Suprapubic skin (tissue), 4 donors: ENCODE measurements at places on chromosomes 11 and 22.
A peak's percentile ranks its signal among the peaks of the same experiment; 100 is the strongest.

DNA sequence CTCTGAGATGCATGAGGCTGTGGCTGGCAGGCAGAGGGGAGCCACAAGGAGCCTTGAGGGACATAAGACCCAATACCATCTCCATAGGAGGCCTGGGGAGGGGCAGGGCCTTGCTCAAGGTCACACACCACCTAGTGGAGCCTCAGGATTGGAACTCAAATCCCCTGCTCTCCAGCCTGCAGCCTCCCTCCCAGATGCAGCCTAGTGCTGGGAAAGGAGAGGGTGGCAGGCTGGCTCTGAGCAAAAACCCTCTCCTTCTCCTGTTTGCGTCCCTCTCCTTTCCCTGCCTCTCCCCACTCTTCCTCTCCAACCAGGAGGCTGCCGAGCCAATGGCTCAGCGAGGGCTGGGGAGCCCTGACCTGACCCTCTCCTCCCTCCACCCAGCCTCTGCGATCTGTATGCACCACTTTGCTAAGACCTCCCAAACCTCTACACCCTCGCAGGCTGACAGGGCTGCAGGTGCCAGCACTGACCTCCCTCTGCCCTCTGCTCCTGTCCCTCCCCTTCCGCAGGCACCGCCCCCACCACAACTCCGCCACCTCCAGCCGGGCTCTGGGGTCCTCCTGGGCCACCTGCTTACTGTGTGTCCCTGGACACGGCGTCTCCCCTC, 14.7 kb downstream of the IGLL1 start:
- peak; percentile 54 for DNase-seq

DNA sequence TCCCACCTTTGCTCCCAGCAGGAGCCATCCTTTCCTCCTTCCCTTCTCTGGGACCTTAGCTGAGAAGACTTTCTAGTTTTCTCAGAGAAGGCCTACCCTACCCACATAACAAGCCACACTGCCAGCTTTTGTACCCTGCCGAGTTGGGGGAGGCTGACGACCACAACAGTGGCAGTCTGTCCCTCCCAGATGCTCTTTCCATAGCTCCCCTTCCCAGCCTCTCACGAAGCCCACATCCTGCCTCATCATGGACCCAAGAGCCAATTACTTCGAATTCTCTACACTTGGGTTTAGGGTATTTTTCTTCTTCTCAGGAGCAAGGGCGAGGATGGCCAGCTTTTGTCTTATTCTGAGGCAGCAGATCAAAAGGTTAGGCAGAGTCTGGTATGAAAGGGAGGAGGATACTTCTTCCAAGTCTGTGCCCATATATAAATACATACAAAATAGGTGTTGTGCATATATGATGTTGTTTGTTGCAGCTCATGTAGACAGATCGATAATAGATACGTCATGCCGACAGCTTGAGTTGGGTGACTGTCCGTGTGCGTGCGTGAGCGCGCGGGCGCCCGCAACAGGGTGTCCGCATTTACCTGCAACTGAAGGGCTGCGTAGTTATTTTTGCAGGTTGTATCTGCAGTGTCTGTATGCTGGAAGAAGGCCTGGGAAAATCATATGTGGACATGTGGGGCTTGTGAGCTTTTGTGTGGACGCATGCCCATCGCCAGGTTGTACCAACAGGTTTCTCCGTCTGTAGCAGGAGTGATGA, 846 bp upstream of the NRGN start:
- no peak for DNase-seq

DNA sequence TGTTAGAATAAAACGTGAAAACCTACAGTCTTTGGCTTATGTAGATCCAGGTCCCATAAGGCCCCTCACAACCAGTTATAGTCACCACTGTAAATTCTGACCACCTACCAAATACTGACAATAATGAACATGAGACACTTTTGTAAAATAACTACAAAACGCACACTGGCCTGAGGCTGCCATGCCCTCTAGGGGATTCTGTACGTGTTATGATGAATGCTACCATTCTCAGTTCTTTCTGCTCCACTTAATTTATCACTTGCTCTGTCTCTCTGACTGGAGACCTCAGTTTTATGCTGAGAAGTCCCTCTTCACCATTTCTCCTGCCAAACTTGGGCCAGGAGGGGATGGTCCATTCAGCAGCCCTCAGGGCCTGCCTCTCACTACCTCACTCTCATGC, 18.7 kb upstream of the TMPRSS5 start:
- DNase-seq = no peak

DNA sequence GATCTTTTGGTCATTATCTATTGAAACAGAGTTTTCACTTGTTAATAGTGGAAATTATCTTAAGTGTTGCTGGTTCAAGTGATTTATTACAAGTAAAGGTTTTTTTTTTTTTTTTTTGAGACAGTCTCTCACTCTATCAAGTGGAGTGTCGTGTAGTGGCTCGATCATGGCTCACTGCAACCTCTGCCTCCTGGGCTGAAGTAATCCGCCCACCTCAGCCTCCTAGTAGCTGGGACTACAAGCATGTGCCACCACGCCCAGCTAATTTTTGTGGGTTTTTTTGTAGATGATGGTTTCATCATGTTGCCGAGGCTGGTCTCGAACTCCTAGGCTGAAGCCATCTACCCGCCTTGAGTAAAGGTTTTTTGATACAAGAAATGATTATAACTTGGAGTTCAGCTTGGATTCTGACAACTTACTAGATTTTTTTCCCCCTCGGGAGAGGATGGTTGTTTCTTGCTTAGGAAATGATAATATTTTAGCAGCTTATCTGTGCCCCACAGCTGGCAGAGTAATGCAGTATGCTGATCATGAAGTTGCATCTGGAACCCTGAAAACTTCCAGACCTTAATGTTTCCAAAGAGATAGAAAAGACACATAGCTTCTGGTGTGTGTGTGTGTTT, 68.9 kb downstream of the MTMR3 start:
- DNase-seq = no peak

GRCh38 chr11:61971248-61972111, 4.0 kb upstream of the FTH1 start:
- peak; percentile 98 for DNase-seq

- no peak for DNase-seq
Observed at GRCh38 chr11:36098853-36099375, 155.1 kb downstream of the LDLRAD3 start.

DNA sequence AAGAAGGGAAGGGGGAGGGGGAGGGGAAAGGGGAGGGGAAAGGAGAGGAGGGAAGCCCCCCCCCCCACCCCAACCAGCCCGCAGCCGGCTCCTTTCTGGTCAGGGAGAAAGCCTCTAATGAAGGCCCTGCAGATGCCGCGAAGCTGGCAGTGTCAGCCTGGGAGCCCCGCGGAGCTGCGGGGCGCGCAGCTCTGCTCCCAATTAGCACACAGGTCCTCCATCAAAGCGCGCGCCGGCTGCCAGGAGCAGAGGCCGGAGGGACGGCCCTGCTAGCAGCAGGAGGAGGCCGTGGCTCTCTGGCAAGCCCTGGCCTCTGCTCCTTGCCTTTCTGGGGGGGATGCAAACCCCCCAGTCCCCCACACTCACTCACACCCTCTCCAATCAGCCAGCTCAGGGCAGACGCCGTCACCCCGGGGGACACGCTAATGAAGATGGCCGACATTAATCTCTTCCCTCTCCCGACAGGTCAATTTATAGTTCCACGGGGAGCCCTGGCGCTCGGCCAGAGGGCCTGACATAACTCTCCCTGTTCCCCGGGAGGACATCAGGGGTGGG, 70.5 kb upstream of the TCF20 start:
- DNase-seq = no peak

- DNase-seq = no peak
Observed at GRCh38 chr11:134034496-134035381, 34.1 kb upstream of the JAM3 start.

DNA sequence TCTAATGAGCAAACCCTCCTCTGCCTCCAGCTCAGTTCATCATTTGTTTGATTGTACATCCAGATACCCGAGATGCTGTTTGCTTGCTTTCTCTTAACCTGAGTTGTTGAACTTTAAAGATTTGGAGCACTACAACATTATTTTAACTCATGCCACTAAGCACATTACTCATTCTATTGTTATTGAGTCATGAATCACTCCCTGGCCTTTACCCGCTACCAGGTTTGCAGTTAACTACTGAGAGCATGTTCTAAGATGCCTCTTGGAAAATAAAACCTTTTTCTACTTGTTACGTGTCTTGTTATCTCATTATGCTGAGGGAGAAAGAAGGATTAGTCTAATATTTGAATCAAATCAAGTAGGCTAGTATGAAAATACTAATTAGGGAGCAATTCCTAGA, 720.6 kb upstream of the ANO5 start:
- DNase-seq = no peak

DNA sequence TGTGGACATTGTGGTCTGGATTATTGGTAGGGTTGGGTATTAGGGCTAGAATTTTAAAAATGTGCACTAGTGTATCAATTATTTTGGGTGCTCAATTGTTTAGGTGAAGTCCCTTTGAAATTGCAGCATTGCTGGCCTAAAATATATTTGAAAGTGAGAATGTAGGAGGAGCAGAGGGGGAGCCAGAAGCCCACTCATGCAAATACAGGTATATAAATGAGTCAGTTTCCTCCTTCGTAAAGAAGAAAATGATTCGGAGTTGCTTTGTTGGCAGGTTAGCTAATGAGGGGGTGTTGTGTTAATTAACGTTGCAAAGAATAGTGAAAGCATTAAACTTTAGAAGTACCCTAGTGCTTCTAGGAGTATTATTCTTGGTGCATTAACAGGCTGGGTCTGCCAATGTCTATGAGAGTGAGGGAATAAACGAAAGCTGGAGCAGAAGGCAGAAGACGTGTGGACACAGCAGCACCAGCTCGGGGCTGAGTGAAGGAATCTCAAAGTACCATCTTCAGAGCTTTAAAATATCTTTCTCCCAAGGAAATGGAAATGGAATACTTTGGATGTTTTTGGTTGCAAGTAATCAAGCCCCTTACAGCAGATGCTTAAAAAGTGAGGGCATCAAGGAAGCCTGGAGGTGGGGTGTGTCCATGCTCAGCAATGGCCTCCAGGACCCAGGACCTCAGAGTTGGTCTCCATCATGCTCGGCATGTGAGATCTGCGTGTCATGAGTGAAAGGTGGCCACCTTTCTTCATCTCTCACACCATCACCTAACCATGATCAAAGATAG, 522.9 kb downstream of the NTM start:
- DNase-seq = no peak

- no peak for DNase-seq
Observed at GRCh38 chr11:93689240-93689639, 27.8 kb downstream of the CEP295 start.

GRCh38 chr11:72582206-72583176, 91.7 kb downstream of the PDE2A start:
- DNase-seq = no peak

DNA sequence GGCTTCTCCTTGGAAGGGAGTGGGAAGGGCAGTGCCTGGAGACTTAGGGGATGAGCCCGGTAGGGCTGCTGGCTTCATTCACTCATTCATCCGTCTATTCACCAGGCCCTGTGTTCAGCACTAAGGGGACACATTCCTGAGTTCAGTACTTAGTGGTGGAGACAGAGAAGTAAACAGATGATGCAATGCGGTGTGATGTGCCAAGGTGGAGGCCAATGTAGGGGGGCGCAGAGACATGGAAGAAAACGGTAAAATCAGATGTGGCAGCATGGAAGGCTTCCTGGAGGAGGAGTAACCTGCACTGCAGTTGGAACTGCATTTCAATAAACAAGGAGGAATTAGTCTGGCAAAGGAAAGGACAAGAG, 21.3 kb downstream of the GRIK4 start:
- no peak for DNase-seq

DNA sequence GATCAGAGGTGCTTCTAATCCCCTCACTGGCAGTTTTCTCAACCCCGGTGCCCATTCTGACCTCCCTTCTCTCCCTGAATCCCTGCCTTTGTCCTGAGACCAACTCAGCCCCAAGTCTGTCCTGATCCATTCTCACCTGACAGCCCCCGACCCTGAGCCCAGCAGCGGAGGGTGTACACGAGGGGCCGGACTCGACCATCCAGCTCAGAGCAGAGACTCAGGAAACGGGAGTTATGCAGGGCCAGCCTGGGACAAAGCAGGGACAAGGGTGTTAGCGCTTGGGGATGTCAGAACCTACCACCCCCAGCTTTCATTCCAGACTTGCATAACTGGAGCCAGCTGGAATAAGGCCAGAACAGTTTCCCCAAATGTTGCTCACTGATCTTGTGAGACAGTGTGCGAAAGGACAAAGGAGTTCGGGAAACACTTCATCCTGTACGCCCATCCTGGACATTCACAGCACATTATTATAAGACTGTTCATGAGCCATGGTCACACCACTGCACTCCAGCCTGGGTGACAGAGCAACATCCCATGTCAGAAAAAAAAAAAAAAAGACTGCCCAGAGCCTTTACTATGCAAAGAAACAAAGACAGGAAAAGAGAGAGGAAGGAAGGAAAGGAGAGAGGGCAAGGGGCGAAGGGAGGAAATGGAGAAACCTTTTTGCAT, 3.5 kb upstream of the EEF1G start:
- no peak for DNase-seq

DNA sequence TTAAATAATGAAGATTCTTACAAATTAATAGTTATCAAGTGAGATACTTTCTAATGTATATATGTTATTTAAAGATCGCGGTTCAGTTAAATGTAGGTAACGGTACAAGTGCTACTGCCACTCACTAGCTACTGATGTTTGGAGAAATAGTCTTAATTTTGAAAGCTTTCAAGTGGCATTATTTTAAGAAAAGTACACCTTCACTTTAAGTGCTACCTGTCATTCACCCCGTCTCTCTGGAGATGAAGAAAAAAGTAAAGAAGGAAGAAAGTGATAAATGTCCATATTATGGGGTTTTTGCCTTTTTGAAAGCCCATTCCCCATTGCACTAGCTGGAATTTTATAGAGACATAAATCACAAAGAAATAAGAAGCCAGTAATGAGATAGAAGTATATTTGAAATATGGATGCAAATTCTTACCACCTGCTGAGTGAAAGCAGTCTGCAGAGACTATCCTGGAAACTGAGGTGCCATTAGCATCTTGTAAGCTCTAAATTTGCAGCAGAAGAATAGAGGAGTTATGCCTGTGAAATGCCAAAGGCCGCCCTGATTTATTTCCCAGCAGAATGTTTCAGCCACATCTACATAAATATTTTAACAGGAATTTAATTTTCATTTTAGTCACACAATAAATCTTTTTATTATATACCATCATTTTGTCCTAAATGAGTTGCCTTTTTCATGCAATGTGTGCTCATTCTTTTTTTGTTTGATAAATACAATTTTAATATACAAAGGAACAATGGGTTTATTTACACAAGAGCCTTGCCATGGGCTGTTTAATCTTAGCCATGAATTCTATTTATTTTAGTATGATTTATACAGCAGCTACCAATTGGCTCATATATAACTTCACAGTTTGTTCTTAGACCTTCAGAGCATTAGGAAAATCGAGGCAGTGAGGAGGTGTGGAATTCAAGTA, 489.9 kb upstream of the RAG2 start:
- DNase-seq = no peak

- DNase-seq = peak; percentile 62
Observed at GRCh38 chr22:38866399-38867123, 5.5 kb downstream of the CBX6 start.

GRCh38 chr11:45193695-45194094, 47.3 kb downstream of the PRDM11 start:
- no peak for DNase-seq
